ENCODE measurements at places on chromosomes 2 and 18.

DNA sequence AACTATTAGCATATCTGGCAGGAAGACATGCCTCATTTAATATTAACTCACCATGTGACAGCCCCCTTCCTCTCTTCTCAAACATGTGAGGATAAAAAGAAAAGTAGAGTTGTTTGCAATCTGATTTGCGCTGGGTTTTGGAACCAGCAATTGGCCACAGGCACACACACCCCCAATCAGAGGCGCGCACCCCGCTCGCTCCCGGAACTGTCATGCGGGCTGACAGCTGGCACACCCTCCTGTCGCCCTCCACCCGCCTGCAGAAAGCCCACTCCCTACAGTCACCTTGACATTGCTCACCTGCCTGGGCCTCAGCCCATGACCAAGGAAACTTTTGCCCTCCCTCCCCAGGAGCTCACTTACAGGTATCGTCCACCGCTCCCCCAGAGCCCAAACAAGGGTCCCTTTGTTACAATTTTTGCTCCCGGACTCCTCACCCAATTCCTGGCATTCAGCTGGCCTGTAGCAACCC is 1.1 kb downstream of the COBLL1 start:
- peak overlapping the region; percentile 87 for H3K4me3 ChIP-seq
- H3K4me1 ChIP-seq = peaks cover 21% of the 10 kb centered on the region
- peaks cover 16% of the 10 kb centered on the region for H3K27me3 ChIP-seq
- H3K27ac ChIP-seq = no peak overlapping the region

DNA sequence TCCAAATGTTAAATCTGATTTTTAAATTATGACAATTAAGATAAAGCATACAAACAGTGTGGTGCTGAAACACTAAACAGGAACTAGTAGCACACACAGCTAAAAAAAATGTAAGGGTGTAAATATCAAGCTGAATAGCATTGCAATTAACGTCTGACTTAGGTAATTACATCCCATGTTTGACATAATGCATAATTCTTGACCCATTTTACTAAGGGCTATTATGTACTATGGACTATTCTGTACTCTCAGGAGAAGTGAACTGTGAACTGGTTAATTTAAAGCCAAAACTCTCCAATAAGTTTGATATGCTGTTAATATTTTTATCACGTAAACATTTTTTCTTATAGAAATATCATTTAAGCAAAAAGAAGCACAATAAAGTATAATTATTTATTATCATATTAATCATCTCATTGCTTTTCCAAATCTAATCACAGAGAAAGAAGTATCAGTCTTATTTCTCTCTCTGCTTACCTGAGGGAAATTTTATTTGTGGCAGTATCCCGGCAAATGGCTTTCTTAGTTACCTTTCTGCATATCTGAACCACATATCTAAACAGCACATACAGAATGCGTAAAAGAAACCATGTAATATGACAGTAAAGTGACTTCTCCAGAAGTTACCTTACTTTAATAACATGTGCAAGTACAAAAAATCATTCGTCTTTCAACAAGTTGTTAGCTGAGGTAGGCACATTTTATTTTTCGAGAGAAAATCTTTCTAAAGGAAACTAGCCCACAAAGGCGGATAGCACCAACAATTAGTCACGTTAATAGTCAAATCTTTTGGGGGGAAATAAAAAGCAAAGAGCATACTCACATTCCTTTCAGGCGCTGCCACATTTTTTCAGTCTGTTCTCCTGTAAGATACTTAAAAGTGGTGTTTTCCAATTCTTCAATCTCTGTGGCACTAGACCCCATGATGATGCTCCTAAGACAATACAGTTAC is 94.9 kb upstream of the PDE1A start:
- no peak overlapping the region for H3K4me3 ChIP-seq
- H3K27ac ChIP-seq = no peak overlapping the region
- H3K36me3 ChIP-seq = no peaks in the 10 kb centered on the region
- no peaks in the 10 kb centered on the region for H3K27me3 ChIP-seq
- DNase-seq = no peak

DNA sequence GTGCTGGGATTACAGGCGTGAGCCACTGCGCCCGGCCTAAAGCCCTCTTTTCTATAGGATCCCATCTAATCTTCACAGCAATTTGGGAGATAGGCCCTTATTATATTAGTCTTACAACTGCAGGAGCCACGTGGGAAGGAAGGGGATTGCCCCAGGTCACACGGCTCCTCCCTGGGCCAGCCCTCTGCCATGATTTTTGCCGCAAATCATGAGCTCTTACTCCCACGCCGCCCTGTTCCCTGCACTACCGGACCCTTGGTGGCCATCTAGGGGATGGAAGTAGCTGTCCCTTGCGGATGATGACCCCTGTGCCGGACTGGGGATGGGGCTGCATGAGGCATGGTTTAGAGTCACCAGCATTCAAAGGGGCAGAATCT is 28.4 kb upstream of the PTMA start:
- H3K27ac ChIP-seq = peak overlapping the region; percentile 100
- H3K27me3 ChIP-seq = no peaks in the 10 kb centered on the region
- H3K4me3 ChIP-seq = peak overlapping the region; percentile 79
- H3K36me3 ChIP-seq = no peaks in the 10 kb centered on the region
- DNase-seq = no peak

GRCh38 chr2:6408057-6408456 is 457.6 kb downstream of the CMPK2 start:
- H3K4me3 ChIP-seq = no peak overlapping the region
- no peak overlapping the region for H3K27ac ChIP-seq
- H3K27me3 ChIP-seq = no peaks in the 10 kb centered on the region
- H3K4me1 ChIP-seq = no peaks in the 10 kb centered on the region

DNA sequence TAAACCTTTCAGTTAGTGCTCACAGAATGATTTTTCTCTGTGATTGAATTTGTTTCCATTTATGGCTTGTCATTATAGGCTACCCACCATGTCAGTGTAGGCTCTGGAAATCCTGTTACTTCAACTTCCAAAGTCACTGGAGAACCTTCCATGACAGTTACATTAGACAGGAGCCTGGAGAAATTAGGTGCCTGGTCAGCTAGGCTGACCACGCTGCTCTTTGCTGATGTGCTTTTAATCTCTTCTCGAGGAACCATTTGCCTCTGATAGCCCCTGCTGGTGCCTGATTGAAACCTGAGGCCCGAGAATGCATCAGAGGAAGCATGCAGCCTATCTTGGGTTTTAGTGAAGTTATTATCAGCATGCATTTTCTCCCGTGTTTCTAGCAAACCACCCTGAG is 29.6 kb upstream of the TTN start:
- H3K27me3 ChIP-seq = no peaks in the 10 kb centered on the region
- no peak overlapping the region for H3K4me3 ChIP-seq
- DNase-seq = peak; percentile 38
- H3K4me1 ChIP-seq = no peaks in the 10 kb centered on the region
- no peak overlapping the region for H3K27ac ChIP-seq

GRCh38 chr2:39682066-39682692 is 16.5 kb downstream of the TMEM178A start:
- peaks cover 34% of the 10 kb centered on the region for H3K4me1 ChIP-seq
- H3K27ac ChIP-seq = no peak overlapping the region
- DNase-seq = no peak
- no peaks in the 10 kb centered on the region for H3K27me3 ChIP-seq
- no peak overlapping the region for H3K4me3 ChIP-seq
- H3K36me3 ChIP-seq = peaks cover 5% of the 10 kb centered on the region

DNA sequence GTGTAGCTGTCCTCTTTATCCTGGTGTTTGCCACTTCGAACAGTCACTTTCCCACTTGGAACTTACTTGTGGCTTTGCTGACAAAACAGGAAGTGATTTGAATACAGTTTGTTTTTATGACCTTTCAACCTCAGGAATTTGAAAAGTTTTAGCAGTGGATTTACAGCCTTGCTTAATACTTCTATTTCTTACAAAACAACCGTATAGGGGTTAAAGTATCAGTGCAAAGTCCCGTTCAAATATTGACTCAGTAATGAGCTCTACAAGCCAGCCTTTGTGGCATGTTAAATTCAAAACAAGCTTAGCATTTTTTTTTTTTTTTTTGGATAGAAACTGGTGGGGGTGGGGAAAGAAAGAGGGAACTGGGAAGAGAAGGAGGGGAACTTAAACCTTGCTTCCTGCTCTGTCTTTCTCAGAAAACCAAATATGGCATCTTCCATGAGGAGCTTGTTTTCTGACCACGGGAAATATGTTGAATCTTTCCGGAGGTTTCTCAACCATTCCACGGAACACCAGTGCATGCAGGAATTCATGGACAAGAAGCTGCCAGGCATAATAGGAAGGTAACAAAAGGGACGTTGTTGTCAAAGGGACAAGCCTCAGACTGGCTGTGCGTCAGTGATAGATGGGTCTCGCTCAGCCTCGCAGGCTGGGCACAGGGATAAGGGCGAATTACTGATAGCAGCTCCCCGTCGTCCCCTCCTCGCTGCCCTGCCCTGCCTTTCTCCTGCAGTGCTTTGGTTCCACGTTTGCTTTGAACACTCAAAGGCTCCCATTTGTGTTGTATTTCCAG is at the start of gene HNMT:
HNMT (plus strand) TSS at position 408 of the 793 bp plus-strand sequence; CDS start at position 427, 19 bp downstream.
- no peaks in the 10 kb centered on the region for H3K36me3 ChIP-seq
- H3K4me1 ChIP-seq = peaks cover 19% of the 10 kb centered on the region
- peak; percentile 49 for DNase-seq
- H3K27ac ChIP-seq = peak within 1 kb of the TSS; percentile 78
- peak within 1 kb of the TSS; percentile 34 for H3K4me3 ChIP-seq
- no peaks in the 10 kb centered on the region for H3K27me3 ChIP-seq

- no peaks in the 10 kb centered on the region for H3K36me3 ChIP-seq
- no peak for DNase-seq
- no peak overlapping the region for H3K27ac ChIP-seq
Observed at GRCh38 chr2:109376115-109376514, 237.7 kb downstream of the SEPTIN10 start.

- peaks cover 37% of the 10 kb centered on the region for H3K4me1 ChIP-seq
- H3K27me3 ChIP-seq = no peaks in the 10 kb centered on the region
Observed at GRCh38 chr18:24031916-24032315, 17.4 kb downstream of the TTC39C start.

- H3K4me1 ChIP-seq = no peaks in the 10 kb centered on the region
- no peak overlapping the region for H3K4me3 ChIP-seq
Observed at GRCh38 chr18:76772665-76773064, 49.7 kb upstream of the ZNF236 start.

DNA sequence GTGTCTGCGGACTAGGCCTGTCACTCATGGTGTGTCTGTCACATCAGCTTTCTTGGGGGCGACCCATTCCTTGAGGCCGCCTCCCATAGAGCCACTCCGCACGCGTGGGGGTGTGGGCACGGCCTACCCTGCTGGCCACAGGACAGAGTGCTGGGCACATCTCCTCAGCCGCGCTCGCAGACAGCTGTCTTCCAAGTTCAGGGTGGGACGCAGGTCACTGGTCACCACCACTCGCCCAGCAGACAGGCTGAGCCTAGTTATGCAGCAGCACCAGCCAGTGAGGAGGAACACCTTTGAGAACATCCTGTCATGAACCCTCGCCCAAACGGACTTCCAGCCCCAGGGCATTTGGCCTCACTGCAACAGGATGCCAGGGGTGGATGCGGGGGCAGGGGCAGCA is 30.8 kb upstream of the BIN1 start:
- no peak for DNase-seq
- H3K4me3 ChIP-seq = no peak overlapping the region
- H3K27ac ChIP-seq = no peak overlapping the region
- no peaks in the 10 kb centered on the region for H3K4me1 ChIP-seq

GRCh38 chr18:3935305-3935704 is 485.3 kb downstream of the TGIF1 start:
- H3K27ac ChIP-seq = no peak overlapping the region
- peak; percentile 21 for DNase-seq
- no peaks in the 10 kb centered on the region for H3K4me1 ChIP-seq
- H3K4me3 ChIP-seq = no peak overlapping the region
- no peaks in the 10 kb centered on the region for H3K36me3 ChIP-seq
- no peaks in the 10 kb centered on the region for H3K27me3 ChIP-seq

GRCh38 chr18:47260120-47260923 is 8.9 kb upstream of the SKOR2 start:
- no peaks in the 10 kb centered on the region for H3K36me3 ChIP-seq
- no peak overlapping the region for H3K27ac ChIP-seq
- peaks cover 100% of the 10 kb centered on the region for H3K27me3 ChIP-seq
- H3K4me1 ChIP-seq = peaks cover 75% of the 10 kb centered on the region
- DNase-seq = peak; percentile 94
- H3K4me3 ChIP-seq = peak overlapping the region; percentile 91

- no peaks in the 10 kb centered on the region for H3K27me3 ChIP-seq
- DNase-seq = no peak
- H3K4me1 ChIP-seq = peaks cover 17% of the 10 kb centered on the region
- no peak overlapping the region for H3K27ac ChIP-seq
- H3K36me3 ChIP-seq = no peaks in the 10 kb centered on the region
Observed at GRCh38 chr2:64629875-64630274, 23.8 kb downstream of the SERTAD2 start.

GRCh38 chr2:135689679-135690078 is 52.0 kb upstream of the UBXN4 start:
- no peaks in the 10 kb centered on the region for H3K27me3 ChIP-seq
- H3K4me1 ChIP-seq = no peaks in the 10 kb centered on the region
- no peak for DNase-seq
- H3K27ac ChIP-seq = no peak overlapping the region
- H3K36me3 ChIP-seq = 0 out of 2 replicates have a peak, but pooled peaks cover 3% of the 10 kb centered on the region

- H3K27me3 ChIP-seq = no peaks in the 10 kb centered on the region
- H3K4me3 ChIP-seq = no peak overlapping the region
- H3K4me1 ChIP-seq = no peaks in the 10 kb centered on the region
Observed at GRCh38 chr2:7861910-7862702, 819.8 kb upstream of the ID2 start.

- no peak overlapping the region for H3K4me3 ChIP-seq
- no peak for DNase-seq
- no peak overlapping the region for H3K27ac ChIP-seq
Observed at GRCh38 chr2:118050386-118050785, 36.5 kb upstream of the CCDC93 start.
